Activated CD4-positive, alpha-beta T cell treated with anti-CD3 and anti-CD28 coated beads, Interleukin-2, amount 10 ng/mL, durations not matched to agents 24 days and 14 days (primary cell): ENCODE measurements at places on chromosomes 6 and 20.
A peak's percentile ranks its signal among the peaks of the same experiment; 100 is the strongest.

DNA sequence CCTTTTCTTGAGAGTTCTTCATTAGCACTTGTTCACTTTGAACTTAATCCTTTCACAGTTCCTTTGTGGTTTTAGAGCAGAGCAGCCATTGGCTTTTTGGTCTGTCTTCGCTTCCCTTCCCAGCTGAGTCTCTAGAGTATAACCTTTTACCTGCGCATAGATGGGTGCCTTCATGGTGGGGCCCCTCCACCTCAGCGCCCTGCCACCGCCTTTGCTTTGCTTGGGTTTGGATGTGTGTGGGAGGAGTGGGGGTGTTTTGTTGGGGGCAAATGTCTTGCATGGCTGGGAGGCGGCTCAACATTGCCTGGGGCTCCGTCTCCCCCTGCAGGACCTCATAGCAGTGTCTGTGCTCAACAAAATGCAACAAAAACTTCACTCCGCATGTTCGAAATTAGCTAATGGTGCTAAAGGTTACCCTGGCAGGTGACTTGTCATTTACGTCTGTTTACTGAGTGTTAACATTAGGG lies 11.9 kb downstream of the PYGB start:
- DNase-seq, result no peak

GRCh38 chr6:35396991-35397390 lies 54.6 kb downstream of the PPARD start:
- DNase-seq, result no peak

DNA sequence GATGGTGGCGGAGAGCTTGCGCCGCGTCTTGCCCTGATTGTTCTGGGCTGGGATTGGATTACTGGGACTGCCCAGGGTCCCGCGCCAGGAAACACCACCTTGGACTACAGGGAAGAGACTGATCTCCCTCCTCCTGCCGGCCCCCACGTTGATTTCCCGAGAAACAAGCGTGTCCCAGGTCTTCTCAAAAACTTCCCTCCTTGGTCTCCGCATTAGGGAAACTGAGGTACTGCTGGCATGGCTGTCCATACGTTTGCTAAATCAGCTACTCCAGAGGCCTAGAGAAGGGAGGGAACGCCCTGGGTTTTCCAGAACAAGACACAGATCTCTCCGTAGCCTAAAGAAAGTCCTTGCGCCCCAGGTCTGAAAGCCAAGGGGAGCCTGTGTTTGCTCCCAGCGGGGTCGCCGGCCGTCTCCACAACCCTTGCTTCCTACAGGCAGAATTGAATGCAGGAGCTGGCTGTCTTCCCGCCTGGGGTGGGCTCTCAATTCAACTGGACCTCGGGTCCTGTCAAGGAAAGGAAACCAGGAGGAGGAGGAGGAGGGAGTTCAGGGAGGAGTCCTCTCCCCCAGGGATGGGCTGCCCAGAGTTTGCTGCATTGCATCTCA lies 29.2 kb downstream of the TFAP2A start:
- DNase-seq, result no peak

GRCh38 chr20:61879303-61879620 lies 186.4 kb downstream of the TAF4 start:
- DNase-seq, result no peak

- DNase-seq, result no peak
Measured at GRCh38 chr6:140782941-140783340, 1349.8 kb upstream of the GJE1 start.

GRCh38 chr20:24361541-24361940 lies 107.9 kb upstream of the SYNDIG1 start:
- no peak for DNase-seq

GRCh38 chr6:38396209-38396608 lies 243.5 kb downstream of the BTBD9 start:
- DNase-seq, result no peak

GRCh38 chr6:34468378-34468892 lies 2.6 kb downstream of the PACSIN1 start:
- no peak for DNase-seq

- peak; percentile 63 for DNase-seq
Measured at GRCh38 chr6:124962639-124963415, 590 bp downstream of the RNF217 start.

DNA sequence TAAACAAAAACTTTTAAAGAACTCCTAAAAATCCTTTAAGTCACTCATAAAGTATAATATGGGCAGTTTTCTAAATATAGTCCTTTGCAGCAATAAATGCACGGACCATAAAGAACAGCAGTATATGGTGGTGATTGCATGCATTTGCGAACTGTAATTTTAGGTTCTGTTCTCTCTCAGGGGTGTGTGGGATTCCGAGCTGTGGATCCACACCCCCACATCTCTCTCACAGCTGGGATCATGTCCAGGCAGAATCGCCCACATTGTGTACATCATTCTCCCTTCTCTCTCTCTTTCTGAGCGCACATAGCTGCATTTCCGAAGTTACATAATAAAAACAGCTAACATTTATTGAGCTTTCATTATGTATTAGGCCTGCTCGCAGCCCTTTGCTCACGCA lies 28.6 kb downstream of the SLC52A3 start:
- DNase-seq, result no peak
